Fibroblast of lung (primary cell): ENCODE measurements at places on chromosomes 5 and 9. TPM values are rescaled to one million over a fixed set of nuclear protein-coding genes. Genes with fewer than 3 reads are reported as not detected.

ZNF474 gene
- 0.11 and 0.20 TPM in 2 replicates for polyA plus RNA-seq

PIP5KL1 gene
- polyA plus RNA-seq: 0.84 and 1.9 TPM in 2 replicates

PTGS1 gene
- 52.9 and 86.5 TPM in 2 replicates for polyA plus RNA-seq

CRB2 gene
- not detected in 2 replicates for polyA plus RNA-seq

GRM6 gene
- polyA plus RNA-seq: not detected in 2 replicates

SARDH gene
- 0.49 and 2.5 TPM in 2 replicates for polyA plus RNA-seq

SLC27A6 gene
- polyA plus RNA-seq: 0.02 and 0.08 TPM in 2 replicates

ZNF367 gene
- 2.2 and 6.4 TPM in 2 replicates for polyA plus RNA-seq

PCDHB11 gene
- polyA plus RNA-seq: 0.11 and 0.36 TPM in 2 replicates

FKTN gene
- polyA plus RNA-seq: 22.8 and 31.0 TPM in 2 replicates

SVEP1 gene
- polyA plus RNA-seq: 24.4 and 46.3 TPM in 2 replicates

PWWP2A gene
- polyA plus RNA-seq: 10.4 and 11.7 TPM in 2 replicates

CMYA5 gene
- 1.9 and 2.0 TPM in 2 replicates for polyA plus RNA-seq

PKD2L2 gene
- not detected in 2 replicates for polyA plus RNA-seq

COL15A1 gene
- polyA plus RNA-seq: 13.3 and 15.9 TPM in 2 replicates

GFI1B gene
- polyA plus RNA-seq: 0.02 and 0.06 TPM in 2 replicates

PCDHA1 gene
- 0.05 and 0.12 TPM in 2 replicates for polyA plus RNA-seq

SHROOM1 gene
- polyA plus RNA-seq: 2.9 and 6.2 TPM in 2 replicates

FCN2 gene
- not detected in 2 replicates for polyA plus RNA-seq
